Activated T-cell treated with anti-CD3 and anti-CD28 coated beads for 4 hours (primary cell): ENCODE measurements at places on chromosomes 6 and 20.

DNA sequence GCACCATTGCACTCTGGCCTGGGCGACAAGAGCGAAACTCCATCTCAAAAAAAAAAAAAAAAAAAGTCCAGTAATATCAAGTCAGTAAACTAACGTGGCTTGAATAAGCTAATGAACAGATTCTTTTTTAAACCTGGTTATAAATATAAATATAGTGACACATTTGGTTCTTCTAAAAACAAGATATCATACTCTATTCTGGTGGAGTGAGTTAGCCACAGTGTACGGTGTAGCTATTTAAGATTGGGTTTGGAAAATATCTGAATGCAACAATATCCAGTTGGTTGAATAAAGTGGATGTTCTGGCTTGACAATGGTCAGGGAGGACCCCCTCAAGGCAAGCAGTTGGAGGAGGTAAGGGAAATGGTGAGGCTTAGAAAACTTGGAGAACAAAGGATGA, 5.9 kb upstream of the DEK start:
- no peak for DNase-seq

GRCh38 chr6:6925391-6926164, 182.2 kb upstream of the RREB1 start:
- DNase-seq = no peak

- no peak for DNase-seq
These were observed 233.7 kb upstream of the SPTLC3 start for GRCh38 chr20:12775041-12775440.

- no peak for DNase-seq
These were observed 37.9 kb downstream of the SYNDIG1 start for GRCh38 chr20:24507182-24507853.

GRCh38 chr6:36455486-36456027, 12.8 kb downstream of the KCTD20 start:
- DNase-seq = no peak

- no peak for DNase-seq
These were observed 263.4 kb downstream of the NKAIN2 start for GRCh38 chr6:124066946-124067552.

- DNase-seq = no peak
These were observed 130.1 kb upstream of the DST start for GRCh38 chr6:56772737-56773184.

DNA sequence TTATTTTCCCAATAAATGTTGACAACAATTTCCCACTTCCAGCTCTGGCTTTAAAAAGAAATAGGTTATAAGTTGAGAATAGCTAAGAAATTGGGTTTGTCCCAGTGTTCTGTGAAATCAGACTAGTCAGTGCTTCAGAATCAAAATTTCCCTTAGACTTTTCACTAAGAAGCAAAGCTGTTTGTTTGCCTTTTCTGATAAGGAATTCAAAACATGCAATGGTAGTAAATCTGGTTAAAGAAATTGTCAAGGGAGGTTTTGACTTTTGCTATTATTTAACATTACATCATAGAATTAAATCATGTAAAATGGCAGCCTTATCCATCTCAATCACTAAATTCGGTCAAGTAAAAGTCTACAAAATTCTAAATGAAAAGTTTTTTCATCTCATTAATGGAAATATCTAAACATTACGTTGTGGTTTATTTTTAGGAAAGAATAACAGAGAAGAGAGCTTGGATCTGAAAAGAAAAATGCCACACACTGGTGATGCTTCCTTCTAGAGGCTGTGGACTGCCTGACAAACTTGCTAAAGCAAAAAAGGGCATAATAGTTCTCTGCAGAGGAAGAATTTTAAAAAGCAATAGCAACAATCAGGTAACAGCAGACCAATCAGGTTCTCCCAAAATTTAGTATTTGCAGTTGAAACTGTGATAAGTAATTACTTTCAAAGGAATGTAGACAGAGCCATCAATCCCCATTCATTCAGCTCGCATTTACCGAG, 36.4 kb downstream of the PLAGL1 start:
- DNase-seq = no peak
